ENCODE measurements at places on chromosomes 5 and 9. TPM values are rescaled to one million over a fixed set of nuclear protein-coding genes. Genes with fewer than 3 reads are reported as not detected.

Gene PFN3
- not detected for total RNA-seq

Gene IL3
- total RNA-seq: not detected

Gene TRAF1
- 6.7 TPM for total RNA-seq

Gene SMIM33
- total RNA-seq: not detected

Gene RNF224
- total RNA-seq: 0.27 TPM

Gene GRXCR2
- total RNA-seq: not detected

Gene TAF11L5
- not detected for total RNA-seq

Gene FGF18
- 2.3 TPM for total RNA-seq

Gene DMRTA1
- 7.7 TPM for total RNA-seq

Gene MSX2
- total RNA-seq: 11.7 TPM

Gene SUSD3
- 1.2 TPM for total RNA-seq

Gene LCN15
- total RNA-seq: not detected

Gene KIAA0825
- total RNA-seq: 5.8 TPM

Gene TMEM252
- total RNA-seq: not detected

Gene SUSD1
- 40.2 TPM for total RNA-seq

Gene DEPDC1B
- total RNA-seq: 38.5 TPM

Gene ZDHHC11B
- 8.7 TPM for total RNA-seq

Gene FAM151B
- total RNA-seq: 2.7 TPM

Gene PAM
- total RNA-seq: 111 TPM

Gene WDR38
- not detected for total RNA-seq

Gene SPATA31D4
- total RNA-seq: not detected

Gene SLCO4C1
- total RNA-seq: 4.0 TPM

Gene OCLN
- 143 TPM for total RNA-seq

Gene TMEM174
- not detected for total RNA-seq

Gene PRSS3
- total RNA-seq: not detected

Gene SLCO6A1
- 2.0 TPM for total RNA-seq

Gene STC2
- total RNA-seq: 20.2 TPM

Gene ADGRD2
- not detected for total RNA-seq

Gene ADCY2
- 8.7 TPM for total RNA-seq

Gene OGN
- not detected for total RNA-seq

Gene RASGRF2
- total RNA-seq: 0.62 TPM

Gene NMUR2
- total RNA-seq: not detected

Gene ANKRD55
- not detected for total RNA-seq

Gene HEMGN
- not detected for total RNA-seq

Gene AIF1L
- 71.1 TPM for total RNA-seq

Gene CPEB4
- total RNA-seq: 16.7 TPM

Gene EQTN
- total RNA-seq: 1.1 TPM

Gene ADAMTSL2
- total RNA-seq: 0.14 TPM

Gene NAA35
- 37.3 TPM for total RNA-seq

Gene MATR3
- 336 TPM for total RNA-seq

Gene SGCD
- 5.9 TPM for total RNA-seq

Gene SIT1
- not detected for total RNA-seq

Data from progenitor cell of endocrine pancreas (in vitro differentiated cells).